ENCODE measurements at places on chromosomes 4 and X.

DNA sequence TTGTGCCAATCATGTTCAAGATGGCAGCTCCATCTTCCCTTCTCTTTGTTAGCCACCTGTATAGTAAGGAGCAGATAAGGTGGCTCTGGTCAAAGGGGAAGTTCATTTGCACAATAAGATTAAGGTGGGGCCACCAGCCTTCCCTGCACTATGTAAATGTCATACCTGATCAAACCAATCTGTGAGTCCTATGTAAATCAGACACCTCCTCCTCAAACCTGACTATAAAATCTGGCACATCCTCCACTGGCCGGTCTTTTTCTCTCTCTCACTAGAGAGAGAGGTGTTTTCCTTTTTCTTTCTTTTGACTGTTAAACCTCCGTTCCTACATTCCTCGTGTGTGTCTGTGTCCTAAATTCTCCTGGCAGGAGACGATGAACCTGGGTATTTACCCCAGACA is 572.5 kb upstream of the AADAT start:
- ATAC-seq: no peak

GRCh38 chr4:19832411-19832810 is 419.3 kb upstream of the SLIT2 start:
- ATAC-seq: no peak

DNA sequence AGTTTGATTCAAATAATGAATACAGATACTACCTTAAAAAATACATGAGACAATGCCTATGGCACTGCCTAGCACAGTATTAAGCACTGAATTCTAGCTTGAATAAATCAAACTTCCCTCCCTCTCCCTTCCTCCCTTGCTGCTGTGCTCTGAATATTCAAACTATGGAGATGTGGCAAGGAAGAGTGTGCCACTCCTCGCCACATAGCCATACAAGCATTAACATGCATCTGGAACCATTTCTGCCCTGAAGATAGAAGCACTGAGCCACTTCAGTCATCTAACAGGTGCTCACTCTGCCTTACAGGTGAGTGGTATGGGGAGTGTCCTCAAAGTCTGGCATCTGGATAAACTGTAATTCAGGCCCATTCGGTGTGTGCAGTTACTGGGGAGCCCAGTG is 276.9 kb downstream of the ARHGAP24 start:
- no peak for ATAC-seq

DNA sequence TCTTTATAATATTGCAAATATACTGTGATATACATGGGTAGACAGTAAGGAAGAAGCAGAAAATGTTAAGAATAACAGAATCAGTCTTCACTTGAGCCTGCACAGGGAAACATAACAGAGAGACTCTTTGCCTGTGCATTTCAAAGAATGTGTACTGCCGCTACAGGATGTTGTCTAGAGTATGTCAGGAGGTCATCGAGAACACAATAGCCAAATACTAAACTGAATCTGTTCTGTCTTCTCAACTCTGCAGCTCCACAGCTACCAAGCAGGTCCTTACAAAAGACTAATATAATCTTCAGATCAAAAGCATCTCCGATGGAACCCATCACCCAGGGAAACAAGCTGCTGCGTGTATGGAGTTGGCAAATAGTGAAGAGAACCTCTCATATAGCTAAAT is 471.5 kb downstream of the PCDH10 start:
- no peak for ATAC-seq

DNA sequence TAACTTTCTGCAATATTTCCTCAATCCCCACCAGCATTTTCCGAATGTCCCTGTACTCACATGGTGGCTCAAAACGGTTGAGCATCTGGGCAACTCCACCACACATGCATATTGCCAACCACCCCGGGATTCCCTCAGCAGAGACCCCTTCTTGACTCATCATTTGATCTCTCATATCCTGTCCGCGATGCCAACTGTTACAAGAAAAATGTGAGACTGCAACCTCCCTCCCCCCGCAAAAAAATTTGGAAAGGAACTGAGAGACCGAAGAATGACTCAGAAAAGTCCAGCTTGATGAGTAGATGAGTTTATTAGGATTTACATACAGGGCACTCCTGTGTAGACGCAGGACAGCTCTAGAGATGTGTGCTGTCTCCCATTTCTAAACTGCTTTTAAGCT is 561.4 kb downstream of the ZIC3 start:
- ATAC-seq: no peak

GRCh38 chr4:120815361-120815760 is 107.2 kb downstream of the PRDM5 start:
- no peak for ATAC-seq

GRCh38 chr4:7861440-7861881 is 78.2 kb downstream of the AFAP1 start:
- ATAC-seq: no peak

DNA sequence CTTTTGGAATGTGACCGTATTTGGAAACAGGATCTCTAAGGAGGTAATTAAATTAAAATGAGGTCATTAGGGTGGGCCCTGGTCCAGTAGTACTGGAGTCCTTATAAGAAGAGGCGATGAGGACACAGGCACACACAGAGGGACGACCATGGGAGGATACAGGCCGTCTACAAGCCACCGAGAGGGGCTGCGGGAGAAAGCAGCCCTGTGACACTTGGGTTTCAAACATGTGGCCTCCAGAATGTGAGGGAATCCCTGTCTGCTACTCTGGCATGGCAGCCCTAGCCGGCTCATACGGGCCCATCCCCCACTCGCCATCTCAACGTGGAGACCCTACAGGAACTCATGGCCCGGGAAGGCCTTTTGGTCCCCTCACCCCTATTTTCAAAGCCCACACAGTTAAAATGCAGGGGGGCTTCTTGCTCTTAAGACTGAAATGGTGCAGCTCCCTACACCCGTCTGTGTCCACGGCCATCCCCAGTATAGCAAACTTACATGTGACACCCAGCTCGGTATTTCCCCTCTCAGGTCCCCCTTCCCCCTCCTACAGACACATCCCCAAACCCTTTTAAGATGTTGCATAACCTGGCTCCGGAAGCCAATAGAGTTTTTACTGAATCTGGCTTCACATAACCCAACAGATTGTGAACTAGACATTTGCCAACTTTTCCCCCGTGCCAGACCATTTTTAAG is 124.1 kb upstream of the TBL1X start:
- peak; percentile 57 for ATAC-seq

GRCh38 chr4:163245044-163245728 is 78.5 kb upstream of the NAF1 start:
- ATAC-seq: no peak

- ATAC-seq: peak; percentile 54
Measured at GRCh38 chr4:78056265-78057129, 626 bp upstream of the FRAS1 start.

DNA sequence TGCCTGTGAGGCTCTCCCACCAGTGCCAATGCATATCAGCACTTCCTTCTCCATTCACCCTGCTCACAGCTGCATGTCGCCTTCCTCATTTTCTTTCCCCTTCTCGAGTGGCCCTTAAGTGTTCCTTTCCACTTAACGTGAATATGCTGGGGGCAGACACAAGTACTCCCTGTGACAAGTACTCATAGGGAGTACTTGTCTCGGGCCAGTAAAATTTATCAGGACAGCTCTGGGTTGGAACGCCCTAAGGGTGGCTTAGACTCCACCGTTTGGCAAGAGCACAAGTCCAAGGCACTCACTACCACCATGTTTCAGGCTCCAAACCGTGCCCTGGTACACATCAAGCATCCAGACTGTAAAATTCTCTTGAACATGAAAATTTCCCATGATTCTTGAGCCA is 3.9 kb upstream of the LDOC1 start:
- no peak for ATAC-seq

DNA sequence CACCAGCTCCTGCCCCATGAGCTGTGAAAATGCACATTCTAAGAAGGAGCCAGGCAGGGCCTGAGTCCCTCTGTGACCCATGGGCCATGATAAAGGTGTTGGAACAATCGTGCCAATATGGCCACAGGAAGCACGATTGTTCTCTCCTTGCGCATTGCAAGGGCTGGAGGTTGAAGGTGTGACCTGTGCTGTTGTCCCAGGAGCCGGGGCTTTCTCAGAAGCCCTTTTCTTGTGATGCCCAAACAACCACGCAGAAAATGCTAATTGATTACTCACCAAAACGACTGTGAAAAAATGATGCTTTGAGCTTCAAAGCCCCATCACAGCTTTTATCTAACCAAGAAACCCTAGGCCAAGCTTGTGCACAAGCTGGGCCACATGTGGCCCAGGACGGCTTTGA is 33.8 kb downstream of the USP11 start:
- peak; percentile 70 for ATAC-seq

GRCh38 chr4:86661006-86661405 is 66.9 kb downstream of the PTPN13 start:
- no peak for ATAC-seq

- no peak for ATAC-seq
Measured at GRCh38 chr4:153771046-153771445, 11.2 kb upstream of the RNF175 start.

DNA sequence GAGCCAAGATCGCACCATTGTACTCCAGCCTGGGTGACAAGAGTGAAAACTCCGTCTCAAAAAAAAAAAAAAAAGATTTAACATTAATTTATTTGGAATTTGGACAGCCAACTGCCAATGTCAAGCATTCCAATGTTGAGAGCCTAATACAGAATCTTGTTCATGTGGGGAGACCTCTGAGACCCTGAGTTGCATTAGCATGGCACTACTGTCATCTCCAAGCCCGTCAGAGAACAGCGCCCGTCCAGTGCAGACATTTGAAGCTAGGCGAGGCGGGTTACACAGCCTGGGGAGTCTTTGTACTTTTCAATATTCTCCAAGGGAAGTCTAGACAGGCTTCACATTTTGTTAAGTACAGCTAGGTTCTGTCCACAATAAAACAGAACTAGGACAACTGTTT is 126.7 kb downstream of the CHRNA9 start:
- no peak for ATAC-seq

GRCh38 chr4:175253184-175253902 is 335.2 kb downstream of the ADAM29 start:
- ATAC-seq: no peak

DNA sequence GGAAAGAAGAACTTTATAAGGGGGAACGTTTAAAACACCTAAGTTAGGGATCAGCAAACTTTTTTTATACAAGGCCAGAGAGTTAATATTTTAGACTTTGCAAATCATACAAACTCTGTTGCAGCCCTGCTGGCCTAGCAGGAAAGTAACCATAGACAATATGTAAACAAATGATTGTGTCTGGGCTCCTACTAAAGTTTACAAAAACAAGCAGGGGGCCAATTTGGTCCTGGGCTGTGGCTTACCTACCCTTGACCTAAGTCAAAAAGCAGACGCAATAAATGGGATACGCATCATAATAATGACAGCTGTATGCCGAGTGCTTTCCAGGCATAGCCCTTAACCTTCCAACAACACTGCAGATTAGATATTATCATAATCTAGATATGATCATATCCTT is 4.9 kb downstream of the TASL start:
- ATAC-seq: no peak

- ATAC-seq: no peak
Measured at GRCh38 chr4:138611721-138612120, 369.6 kb upstream of the SLC7A11 start.

GRCh38 chr4:165210566-165210965 is 3.2 kb downstream of the KLHL2 start:
- no peak for ATAC-seq

- ATAC-seq: no peak
Measured at GRCh38 chr4:168362025-168362401, 43.5 kb upstream of the DDX60 start.

DNA sequence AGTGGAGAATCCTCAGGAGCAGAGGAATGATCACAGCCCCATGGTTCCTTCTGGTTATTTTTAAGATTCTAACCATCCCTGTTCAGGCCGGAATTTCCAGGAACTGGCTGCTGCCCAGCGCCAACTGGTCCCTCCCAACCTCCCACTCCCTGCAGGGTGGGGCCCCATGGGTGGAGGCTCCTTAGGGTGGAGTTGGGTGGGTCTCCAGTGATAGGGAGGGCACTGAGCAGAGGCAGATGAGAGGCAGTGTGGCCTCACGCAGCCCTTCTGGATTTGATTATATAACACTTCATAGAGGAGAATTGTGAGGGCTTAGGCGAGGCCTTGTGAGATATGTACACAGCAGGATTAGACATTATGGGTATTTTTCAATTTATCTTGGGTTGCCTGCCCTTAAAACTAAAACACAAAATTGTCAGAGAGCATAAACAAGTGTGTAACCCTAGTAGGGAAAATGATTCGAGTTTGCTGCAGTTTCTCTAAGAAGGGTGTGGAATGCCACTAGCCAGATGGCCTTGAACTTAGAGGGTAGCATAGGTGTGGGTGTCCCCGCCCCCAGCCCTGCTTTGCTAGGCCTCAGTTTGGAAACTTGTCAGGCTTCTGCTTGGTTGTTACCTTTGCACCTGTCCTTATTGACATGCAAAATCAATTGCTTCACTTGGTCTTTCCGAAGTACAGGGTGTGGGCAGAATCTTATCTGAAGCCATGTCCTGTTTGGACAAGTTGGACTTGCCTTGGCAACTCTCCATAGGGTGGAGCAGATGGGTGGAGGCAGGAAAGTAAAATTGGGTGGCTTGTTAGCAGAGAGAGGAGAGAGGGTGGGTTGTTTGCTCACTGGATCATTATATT is 9.4 kb downstream of the KLF3 start:
- no peak for ATAC-seq

- no peak for ATAC-seq
Measured at GRCh38 chrX:147565237-147565636, 346.5 kb upstream of the FMR1 start.

GRCh38 chr4:127214016-127214415 is 418.7 kb upstream of the INTU start:
- ATAC-seq: no peak

DNA sequence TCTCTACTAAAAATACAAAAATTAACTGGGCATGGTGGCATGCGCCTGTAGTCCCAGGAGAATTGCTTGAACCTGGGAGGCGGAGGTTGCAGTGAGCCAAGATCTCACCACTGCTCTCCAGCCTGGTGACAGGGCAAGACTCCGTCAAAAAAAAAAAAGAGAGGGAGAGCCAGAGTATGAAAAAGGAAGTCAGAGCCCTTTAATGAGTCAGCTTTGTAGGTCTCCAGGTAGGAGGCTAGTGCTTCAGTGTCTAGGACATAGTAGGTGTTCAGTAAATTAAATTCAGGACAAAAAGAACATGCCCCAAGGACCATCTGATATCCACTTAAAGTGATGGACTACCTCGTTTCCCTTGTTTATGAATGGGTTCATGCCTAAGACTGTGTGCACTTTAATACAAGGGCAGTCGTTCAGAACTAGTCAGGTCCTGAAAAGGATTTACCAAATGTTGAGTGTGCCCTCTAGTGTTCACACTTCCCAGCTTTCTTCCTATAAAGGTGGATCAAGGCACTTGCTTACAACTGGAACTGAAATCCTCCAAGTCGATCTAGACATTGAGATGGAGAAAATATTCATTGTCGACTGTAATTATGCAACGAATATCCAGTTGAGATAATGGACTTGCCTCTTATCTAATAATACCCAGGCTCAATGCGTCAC is 29.0 kb downstream of the F9 start:
- ATAC-seq: no peak

GRCh38 chr4:103754844-103755243 is 35.1 kb upstream of the TACR3 start:
- no peak for ATAC-seq

- ATAC-seq: peak; percentile 88
Measured at GRCh38 chr4:101790521-101791181, at the start of gene BANK1. BANK1 (plus strand) TSS chr4:101790730; CDS start chr4:101790881, 151 bp downstream.

Measured in activated T-helper 17 cell treated with anti-CD3 and anti-CD28 coated beads, Interleukin-2, amount 50 U/mL, for 72 hours (primary cell).